MCF 10A (cell line): ENCODE measurements at places on chromosomes 16 and 17. TPM values are rescaled to one million over a fixed set of nuclear protein-coding genes. Genes with fewer than 3 reads are reported as not detected.

DNA sequence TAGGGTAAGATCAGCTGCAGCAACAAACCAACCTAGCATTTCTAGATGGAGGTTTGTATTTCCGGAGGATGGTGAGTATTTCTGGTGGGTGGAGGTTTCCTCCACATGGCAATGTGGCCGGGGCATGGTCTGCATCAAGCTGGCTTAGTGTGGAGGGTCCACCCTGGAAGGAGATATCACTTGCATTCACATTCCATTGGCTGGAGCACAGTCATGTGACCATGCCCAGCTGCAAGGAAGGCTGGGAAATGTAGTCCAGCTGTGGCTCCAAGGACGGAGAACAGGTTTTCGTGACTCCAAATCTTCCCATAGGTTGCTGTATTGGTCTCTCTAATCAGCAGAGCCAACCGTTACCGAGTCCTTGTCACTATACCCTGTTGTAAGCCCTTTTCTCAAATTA lies 68.7 kb downstream of the RAI1 start:
- no peak overlapping the region for H3K4me3 ChIP-seq
- no peak for DNase-seq
- H3K27ac ChIP-seq: no peak overlapping the region
- H3K4me1 ChIP-seq: peaks cover 24% of the 10 kb centered on the region
- H3K36me3 ChIP-seq: peaks cover 9% of the 10 kb centered on the region
- no peaks in the 10 kb centered on the region for H3K27me3 ChIP-seq

DNA sequence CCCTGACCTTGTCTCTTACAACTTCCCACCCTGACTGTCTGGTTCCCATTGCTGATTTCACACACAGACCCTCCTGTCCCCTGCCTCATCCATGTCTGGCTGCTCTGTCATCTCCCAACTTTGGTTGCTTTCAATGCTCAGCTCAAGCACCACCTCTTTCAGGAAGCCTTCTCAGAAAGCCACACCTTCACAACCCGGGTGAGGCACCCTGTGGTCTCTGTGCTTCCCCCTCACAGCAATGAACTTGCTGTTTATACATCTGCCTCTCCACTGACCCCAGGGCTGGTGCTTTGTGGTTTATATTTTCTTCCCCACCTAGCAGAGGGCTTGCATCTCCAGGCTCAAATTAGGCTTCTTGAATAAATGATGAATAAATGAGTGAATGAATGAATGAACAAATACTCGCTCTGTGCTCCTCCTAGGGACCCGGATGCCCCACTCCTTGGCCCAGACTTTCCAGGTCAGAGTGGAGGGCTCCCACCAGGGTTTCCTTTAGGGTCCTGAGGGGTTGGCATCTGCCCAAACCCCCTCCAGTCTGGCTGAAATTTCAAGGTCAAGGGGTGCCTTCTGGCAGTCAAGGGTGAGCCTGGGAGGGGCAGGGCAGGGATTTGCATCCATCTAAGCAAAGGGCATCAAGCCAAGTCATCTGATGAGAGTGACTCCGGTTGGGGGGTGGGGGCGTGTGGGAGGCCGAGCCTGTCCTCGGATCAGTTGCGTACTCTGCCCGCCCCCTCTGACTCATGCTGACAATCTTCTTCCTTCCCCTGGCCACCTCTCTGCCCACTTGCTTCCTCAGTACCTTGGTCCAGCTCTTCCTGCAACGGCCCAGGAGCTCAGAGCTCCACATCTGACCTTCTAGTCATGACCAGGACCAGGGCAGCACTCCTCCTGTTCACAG lies at the start of gene ITGAX:
TSS of gene ITGAX (plus strand) at position 783 of the 898 bp plus-strand sequence. CDS start at position 862, 79 bp downstream.
- H3K27me3 ChIP-seq: peaks cover 16% of the 10 kb centered on the region
- H3K4me1 ChIP-seq: peaks cover 8% of the 10 kb centered on the region
- no peaks in the 10 kb centered on the region for H3K36me3 ChIP-seq
- no peak within 1 kb of the TSS for H3K27ac ChIP-seq
- peak; percentile 66 for DNase-seq

GRCh38 chr17:62782730-62783270 lies 25.3 kb downstream of the MARCHF10 start:
- H3K36me3 ChIP-seq: peaks cover 4% of the 10 kb centered on the region
- H3K27me3 ChIP-seq: no peaks in the 10 kb centered on the region
- no peak for DNase-seq
- peak overlapping the region; percentile 27 for H3K27ac ChIP-seq
- H3K4me1 ChIP-seq: peaks cover 38% of the 10 kb centered on the region

DNA sequence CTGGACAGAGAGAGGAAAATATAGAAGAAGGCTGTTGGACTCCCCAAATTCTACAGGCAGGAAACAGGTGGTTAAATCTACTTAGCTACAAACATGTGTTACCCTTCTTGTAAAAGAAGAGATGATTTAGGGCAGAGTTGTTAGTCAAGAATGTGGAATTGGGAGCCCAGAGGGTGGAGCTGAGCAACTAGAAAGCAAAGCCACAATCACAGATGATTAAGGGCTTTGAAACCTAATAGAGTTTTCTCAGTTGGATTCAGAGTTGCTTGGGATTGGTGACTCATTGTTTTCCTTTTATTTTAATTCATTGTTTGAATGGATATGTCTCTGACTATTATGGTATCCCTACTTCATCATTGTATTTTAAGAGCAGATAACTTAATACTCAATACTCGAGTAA lies 6.2 kb downstream of the ACSM5 start:
- peak overlapping the region; percentile 74 for H3K27ac ChIP-seq
- no peak overlapping the region for H3K4me3 ChIP-seq
- no peaks in the 10 kb centered on the region for H3K27me3 ChIP-seq
- DNase-seq: no peak

DNA sequence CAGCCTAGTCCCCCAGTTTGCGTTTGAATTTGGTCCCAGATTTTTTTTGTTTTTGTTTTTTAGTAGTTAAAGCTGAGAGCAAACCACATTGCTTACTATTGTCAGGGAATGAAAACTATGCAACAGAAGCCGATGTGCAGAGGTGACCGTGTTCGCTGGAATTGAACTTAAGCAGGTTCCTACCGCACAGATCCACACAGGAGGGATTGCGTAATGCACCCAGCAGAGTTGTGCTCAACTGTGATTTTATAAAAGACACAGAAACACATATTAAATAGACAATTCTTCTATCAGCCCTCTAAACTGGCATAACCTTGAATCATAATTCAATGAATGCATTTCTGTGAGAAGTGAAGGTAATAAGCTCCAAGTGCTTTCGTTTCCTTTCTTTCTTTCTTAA lies 443.0 kb downstream of the WWOX start:
- no peak for DNase-seq
- H3K36me3 ChIP-seq: no peaks in the 10 kb centered on the region
- no peak overlapping the region for H3K27ac ChIP-seq
- H3K4me1 ChIP-seq: no peaks in the 10 kb centered on the region
- H3K27me3 ChIP-seq: no peaks in the 10 kb centered on the region

GRCh38 chr17:63491977-63492618 lies 15.2 kb downstream of the ACE start:
- H3K27me3 ChIP-seq: peaks cover 19% of the 10 kb centered on the region
- H3K4me1 ChIP-seq: no peaks in the 10 kb centered on the region
- DNase-seq: no peak
- no peak overlapping the region for H3K27ac ChIP-seq

MYO15B gene
- total RNA-seq: 10.9 and 16.9 TPM in 2 replicates

CLDN9 gene
- total RNA-seq: 0.39 and 0.44 TPM in 2 replicates

RUNDC3A gene
- total RNA-seq: 0.28 and 1.0 TPM in 2 replicates

CAVIN1 gene
- total RNA-seq: 137 and 143 TPM in 2 replicates

MT4 gene
- not detected in 2 replicates for total RNA-seq

DNAH9 gene
- total RNA-seq: 0.44 TPM in 1 of 2 replicates, not detected in the other

HSD3B7 gene
- total RNA-seq: 5.0 and 5.3 TPM in 2 replicates
